Cardiac fibroblast (primary cell): ENCODE measurements at places on chromosomes 7 and 10.

DNA sequence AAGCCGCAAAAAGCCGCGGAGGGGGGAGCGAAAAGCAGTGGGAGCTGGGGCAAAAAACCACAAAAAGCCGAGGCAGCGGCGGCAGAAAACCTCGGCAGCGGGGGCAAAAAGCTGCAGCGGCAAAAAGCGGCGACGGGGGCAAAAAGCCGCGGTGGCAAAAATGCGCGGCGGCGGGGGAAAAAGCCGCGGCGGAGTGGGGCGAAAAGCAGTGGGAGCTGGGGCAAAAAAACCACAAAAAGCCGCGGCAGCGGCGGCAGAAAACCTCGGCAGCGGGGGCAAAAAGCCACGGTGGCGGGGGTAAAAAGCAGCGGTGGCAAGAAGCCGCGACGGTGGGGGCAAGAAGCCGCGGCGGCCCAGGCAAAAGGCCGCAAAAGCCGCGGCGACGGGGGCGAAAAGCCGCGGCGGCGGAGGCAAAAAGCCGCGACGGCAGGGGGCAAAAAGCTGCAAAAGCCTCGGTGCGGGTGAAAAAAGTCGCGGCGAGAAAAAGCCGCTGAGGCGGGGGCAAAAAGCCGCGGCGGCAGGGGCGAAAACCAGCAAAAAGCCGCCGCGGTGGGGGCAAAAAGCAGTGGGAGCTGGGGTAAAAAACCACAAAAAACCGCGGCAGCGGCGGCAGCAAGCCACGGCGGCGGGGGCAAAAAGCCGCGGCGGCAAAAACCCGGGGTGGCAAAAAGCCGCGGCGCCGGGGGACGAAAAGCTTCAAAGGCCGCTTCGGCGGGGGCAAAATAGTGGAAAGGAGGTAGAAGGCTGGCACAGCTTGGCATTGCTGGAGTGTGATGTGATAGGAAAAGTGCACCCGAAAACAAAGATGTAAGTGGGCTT is 135.9 kb downstream of the ZNF92 start:
- no peak for DNase-seq

DNA sequence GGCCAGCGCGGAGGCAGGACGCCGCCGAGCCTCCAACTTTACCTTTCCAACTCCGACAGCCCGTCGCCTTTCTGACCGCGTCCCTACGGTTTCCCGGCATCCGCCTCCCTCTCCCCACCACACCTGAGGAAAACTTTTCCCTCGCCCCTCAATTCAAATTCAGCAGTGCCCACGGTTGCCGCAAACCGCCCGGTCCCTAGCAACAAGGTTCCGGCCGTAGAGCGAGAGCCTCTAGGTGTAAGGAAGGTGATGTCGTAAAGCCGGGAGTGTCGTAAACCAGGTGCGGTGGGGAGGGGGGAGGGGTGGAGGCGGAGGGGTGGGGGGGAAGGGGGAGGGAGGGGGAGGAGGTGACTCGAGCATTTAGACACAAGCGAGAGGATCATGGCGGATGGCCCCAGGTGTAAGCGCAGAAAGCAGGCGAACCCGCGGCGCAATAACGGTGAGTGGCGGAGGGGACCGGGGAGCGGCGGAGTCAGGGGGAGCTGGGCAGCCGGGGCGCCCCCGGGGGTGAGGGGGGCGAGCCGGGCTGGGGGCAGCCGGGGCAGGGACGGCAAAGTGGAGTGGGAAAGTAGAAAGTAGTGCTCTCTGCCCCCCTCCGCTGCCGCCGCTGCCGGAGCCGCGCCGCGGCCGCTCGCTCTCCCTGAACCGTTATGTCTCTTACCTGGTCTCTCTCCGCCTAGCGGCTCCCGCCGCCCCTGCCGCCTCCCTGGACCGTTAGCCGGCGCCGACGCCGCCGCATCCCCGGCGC is at the start of gene ZEB1:
ZEB1 (plus strand) TSS at position 363 of the 748 bp plus-strand sequence; CDS start at position 382, 19 bp downstream.
- peak; percentile 96 for DNase-seq

DNA sequence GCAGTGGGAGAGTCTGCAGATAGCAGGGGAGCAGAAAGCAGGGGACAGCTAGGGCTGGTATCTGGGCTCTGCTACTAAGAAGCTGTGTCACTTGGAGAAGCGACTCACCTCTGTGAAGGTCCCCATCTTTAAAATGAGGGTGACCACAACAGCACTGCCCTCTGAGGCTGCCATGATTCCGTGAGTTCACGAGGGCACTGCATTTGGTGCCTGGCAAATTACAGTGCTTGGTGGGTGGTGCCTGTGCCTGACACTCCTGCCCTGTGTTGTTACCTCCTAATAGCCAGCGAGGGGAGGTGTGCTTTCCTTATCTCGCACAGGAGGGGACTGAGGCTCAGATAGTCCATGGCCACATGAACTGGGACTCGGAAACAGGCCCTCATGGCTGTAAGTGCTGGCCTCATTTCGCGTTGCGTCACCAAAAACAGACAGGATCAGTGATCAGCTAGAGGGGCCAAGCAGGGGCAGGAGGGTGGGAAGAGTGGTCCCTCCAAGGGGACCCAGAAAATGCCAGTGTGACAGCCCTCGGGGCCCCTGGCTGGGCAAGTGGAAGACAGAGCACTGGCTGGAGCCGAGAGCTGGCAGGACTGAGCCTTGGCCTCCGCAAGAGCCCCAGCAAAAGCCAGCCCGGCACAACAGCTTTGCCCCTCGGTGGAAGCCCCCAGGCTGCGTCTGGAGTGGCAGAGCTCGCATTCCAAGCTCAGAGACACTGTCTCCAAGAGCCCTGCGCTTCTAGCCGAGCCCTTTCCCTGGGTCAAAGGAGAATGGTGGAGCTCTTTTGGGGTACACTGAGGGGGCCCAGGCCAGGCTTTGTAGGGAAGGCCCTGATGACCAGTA is 17.3 kb upstream of the BNIP3 start:
- no peak for DNase-seq

DNA sequence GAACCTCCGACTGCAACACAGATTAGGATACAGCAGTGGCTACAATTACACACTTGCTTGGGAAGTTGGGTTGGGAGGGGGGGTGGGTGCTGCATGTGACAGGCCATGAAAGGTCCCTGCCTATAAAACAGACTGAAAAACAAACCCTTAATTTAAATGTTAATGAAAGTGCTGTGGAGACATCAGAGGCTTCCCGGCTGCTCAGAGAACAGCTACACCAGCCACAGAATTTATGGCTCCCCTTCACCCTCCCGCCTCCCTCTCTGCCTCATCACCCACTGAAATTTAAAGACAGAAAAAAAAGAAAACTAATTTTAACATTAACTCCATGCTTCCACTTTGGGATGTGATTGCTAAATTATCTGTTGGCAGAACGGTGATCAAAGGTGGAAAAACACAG is 34.7 kb downstream of the FBXW4 start:
- no peak for DNase-seq

DNA sequence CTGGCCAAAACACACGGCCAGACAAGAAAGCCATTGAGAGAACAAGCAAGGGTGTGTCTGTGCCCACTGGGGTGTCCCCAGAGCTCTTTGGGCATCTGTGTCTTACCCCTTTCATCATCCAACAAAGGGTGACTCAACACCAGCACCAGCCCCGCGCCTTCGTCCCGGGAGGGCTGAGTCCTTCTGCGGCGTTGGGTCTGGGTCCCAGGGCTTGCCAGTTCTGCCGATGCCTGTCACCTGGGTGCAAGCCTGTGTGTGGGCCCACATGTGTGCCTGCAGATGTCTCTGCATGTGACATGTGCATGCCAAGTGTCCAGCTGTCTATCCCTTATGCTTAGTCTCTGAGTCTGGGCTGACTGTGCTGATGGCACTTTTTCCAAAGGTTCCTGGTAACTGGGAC is 24.4 kb upstream of the ELN start:
- no peak for DNase-seq

- peak; percentile 55 for DNase-seq
Observed at GRCh38 chr10:104342941-104343411, 4.7 kb upstream of the ITPRIP start.

- DNase-seq: no peak
Observed at GRCh38 chr7:79951415-79951814, 183.2 kb upstream of the GNAI1 start.

DNA sequence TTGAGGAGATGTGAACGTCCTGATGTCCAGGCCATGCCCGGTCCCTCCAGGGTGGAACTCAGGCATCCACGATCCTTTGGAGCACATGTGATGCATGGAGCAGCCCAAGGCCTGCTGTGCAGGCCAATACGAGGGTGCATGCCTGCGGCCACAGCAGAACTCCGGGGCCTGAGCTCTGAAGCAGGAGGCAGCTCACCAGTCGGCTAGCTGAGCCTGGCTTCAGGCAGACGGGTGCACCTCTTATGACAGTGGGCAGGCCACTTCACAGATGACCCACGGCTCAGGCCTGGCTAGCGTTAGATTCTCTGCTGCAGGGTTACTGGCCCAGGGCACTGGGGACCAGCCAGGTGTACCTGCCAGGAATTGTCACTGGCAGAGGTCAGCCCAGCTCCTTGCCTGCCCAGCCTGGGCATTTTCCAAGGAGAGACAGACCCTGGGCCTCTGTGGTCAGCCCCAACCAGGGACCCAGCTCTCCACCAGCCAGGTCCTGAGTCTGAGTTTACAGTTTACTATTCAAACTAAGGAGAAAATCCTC is 29.6 kb upstream of the INPP5A start:
- DNase-seq: no peak

GRCh38 chr10:74883428-74883827 is 57.0 kb downstream of the KAT6B start:
- DNase-seq: no peak
